ENCODE measurements at places on chromosomes 5 and 9.
A peak's percentile ranks its signal among the peaks of the same experiment; 100 is the strongest.

- DNase-seq = no peak
These were observed 100.6 kb upstream of the SELENOP start for GRCh38 chr5:42912184-42912798.

- DNase-seq = no peak
These were observed 10.4 kb downstream of the GMCL2 start for GRCh38 chr5:178176791-178177190.

DNA sequence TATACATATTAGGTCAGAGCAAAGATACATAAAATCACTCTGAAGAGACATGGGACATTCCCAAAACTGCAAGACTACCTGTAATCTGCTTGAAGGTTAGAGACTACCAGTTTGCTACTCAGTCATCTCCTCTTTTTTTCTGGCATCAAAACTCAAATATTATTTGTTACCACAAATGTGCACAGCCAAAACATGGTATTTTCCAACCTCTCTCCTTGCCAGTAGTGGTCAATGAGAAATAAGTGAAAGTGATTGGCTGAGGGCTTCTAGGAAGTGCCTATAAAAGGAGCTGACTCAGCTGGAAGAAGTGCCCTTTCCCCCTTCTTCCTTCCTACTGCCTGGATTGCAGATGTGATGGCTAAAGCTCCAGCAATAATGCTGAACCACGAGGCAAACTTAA lies 13.8 kb downstream of the GZMK start:
- DNase-seq = no peak

DNA sequence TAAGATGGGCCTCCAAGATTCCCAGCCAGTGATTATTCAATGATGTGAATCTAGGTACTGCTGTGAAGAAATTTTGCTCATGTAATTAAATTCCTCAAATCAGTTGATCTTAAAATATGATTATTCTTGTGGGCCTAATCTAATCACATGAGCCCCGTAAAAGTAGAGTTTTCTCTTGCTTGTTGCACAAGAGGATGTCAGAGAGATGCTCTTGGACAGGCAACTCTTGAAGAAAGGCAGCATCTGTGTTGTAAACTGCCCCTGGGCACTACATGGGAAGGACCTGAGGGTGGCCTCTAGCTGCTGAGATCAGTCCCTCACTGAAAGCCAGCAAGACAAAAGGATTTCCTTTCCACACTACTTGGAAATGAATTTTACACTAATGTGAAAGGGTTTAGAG lies 132.9 kb downstream of the TRPM3 start:
- no peak for DNase-seq

DNA sequence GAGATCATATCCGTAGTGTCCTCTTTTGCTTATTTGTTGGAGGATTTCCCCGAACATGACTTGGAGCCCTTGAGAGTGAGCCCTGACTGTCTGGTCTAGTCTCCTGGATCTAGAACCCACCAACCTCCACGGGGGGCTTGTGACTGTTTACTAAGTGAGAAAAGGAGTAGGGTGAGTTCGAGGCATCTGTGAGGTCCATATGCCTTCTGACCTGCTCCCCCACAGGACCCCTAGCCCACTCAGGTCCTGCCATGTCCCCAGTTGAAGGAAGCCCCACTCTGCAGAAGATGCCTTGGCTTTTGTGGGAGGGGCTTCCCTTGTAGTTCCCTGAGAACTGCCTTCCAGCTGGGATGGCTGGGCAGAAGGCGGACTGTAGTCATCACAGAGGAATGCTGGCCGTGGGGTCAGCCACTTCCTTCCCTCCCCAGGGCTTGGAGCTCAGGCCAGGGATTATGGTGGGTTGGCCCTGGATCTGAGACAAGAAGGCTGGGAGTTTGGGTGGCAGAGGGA lies 7.0 kb upstream of the IRF1 start:
- no peak for DNase-seq

GRCh38 chr5:160166069-160166972 lies 47.1 kb upstream of the PWWP2A start:
- DNase-seq = no peak

- no peak for DNase-seq
These were observed 86.0 kb downstream of the NREP start for GRCh38 chr5:111670826-111671492.

DNA sequence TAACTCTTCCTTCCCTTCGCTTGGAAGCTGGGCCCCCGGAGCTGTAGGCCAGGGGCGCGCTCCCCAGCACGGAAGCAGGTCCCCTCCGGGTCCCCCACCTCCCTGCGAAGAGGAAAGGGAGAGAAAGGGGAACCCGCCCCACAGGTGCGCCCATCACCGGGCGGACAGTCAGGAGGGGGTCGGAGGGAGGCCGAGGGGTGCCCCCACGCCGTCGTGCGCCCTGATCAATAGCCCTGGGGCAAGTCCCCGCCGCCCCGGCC lies 793 bp downstream of the AGPAT2 start:
- no peak for DNase-seq

GRCh38 chr5:138696501-138696900 lies 56.7 kb upstream of the CTNNA1 start:
- DNase-seq = no peak

GRCh38 chr5:43281840-43282658 lies 31.2 kb downstream of the HMGCS1 start:
- DNase-seq = peak; percentile 30

DNA sequence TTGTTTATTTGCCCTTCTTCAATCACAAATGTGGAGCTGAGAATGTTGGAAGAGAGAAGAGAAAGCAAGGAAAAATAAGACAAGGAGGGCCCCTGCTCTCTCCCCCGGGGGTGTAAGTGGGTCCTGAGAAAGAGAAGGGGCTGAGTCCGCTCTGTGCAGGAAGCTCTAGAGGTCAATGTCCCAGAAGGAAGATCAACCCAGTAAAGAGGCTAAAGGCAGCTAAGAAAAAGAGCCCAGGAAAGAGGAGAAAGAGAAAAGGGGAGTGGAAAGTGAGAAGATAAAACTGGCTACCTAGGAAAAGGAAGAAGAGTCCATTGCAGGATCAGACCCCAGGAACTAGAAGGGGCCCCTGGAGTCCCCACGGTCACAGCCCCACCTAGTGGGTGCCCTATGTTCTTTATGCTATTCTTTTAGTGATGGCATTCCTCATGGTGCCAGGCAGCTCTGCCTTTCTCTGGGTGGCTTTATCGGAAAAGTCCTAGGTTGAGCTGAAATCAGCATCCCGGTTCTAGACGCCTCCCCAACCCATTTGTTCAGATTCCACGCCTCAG lies 583.4 kb downstream of the ACTL7B start:
- DNase-seq = no peak

DNA sequence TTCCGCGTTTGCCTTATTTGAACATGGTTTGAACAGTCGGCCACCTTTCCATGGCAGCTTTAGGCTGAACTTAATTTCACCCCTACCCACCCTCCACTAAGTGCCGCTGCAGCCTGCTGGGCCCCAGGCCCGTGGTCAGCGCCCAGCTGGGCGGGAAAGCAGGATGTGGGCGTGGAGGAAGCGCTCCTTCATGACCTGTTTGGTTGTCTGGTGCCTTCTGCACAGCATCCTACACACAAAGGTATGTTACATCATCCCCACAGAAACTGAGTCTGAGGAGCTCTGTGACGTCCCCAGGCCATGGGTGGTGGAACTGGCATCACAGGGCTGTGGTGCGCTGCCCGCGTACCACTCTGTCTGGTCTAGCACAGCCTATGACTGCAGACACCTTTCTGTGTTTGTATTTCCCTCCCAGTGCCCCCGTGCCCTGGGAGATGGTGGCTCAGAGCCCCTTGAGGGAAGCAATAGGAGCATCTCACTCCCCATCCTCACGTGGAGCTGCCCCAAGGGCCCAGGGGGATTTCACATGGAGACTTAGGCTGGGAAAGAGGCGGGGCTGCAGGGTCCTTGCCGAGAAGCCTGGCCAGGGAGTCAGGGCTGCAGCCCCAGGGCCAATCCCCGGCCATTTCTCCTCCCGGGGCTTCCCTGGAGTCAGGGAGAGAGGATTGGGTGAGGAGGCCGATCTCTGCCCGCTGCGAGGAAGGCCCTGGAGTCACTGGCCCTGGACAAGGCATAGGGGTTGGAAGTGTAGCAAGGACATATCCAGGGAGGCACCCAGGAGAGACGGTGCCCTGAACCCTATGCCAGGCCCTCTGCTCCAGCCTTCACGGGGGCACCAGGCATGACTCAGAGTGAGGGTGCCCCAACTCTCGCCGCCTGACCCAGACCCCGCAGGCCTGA lies 37.5 kb upstream of the SUSD3 start:
- peak; percentile 21 for DNase-seq

- no peak for DNase-seq
These were observed 14.4 kb upstream of the MEIKIN start for GRCh38 chr5:131959906-131960305.

DNA sequence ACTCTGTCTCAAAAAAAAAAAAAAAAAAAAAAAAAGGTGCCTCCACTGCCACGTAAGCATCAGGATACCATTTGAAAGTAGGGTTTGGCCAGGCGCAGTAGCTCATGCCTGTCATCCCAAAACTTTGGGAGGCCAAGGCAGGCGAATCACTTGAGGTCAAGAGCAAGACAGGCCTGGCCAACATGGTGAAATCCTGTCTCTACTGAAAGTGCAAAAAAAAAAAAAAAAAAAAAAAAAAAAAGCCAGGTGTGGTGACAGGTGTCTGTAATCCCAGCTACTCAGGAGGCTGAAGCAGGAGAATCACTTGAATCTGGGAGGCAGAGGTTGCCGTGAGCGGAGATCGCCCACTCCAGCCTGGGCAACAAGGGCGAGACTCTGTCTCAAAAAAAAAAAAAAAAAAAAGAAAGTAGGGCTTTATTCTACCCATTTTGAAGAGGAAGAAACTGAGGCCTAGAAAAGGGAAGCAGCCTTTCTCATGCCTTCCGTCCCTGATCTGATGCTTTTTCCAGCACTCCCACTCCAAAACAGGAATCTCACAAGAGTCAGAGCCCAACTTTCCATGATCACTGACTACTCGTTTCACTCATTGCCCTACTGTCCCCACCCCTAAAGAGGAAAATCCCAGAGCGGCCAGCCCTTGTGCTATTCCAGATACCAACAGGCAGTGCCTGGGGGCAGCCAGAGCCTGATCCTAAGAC lies 16.3 kb upstream of the CCIN start:
- no peak for DNase-seq

GRCh38 chr9:124441291-124441690 lies 9.0 kb upstream of the ADGRD2 start:
- DNase-seq = no peak

GRCh38 chr5:134436523-134437339 lies 25.1 kb upstream of the CDKN2AIPNL start:
- DNase-seq = peak; percentile 70

- DNase-seq = no peak
These were observed 33.9 kb downstream of the UNC13B start for GRCh38 chr9:35195683-35196082.

DNA sequence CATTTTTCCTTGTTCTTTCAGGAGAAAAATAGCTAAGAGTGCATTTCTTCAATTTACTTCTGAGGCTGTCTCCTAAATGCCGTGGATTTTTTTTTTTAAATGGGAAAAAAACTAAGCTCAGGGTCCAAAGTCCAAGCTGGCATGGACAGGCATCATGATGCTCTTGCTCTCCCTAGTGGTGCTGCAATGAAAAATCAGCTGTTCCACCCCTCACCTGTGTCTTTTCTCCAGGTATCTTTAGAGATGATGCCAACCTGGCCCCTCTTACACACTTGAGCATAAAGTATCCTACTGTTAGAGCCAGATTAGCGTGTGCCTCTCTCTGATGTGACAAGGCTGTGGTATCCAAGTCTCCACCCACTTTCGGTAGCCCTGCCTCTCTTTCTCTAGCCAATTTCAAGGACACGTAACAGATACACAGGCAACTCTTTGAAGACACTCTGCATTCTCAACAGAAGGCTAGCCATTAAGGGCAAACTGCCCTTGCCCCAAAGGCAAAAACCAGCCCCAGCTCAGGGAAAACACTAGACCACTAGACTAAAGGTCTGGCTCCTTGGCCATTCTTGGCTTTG lies 208.8 kb downstream of the SAXO1 start:
- DNase-seq = no peak

GRCh38 chr9:12230708-12231107 lies 462.5 kb upstream of the TYRP1 start:
- no peak for DNase-seq

DNA sequence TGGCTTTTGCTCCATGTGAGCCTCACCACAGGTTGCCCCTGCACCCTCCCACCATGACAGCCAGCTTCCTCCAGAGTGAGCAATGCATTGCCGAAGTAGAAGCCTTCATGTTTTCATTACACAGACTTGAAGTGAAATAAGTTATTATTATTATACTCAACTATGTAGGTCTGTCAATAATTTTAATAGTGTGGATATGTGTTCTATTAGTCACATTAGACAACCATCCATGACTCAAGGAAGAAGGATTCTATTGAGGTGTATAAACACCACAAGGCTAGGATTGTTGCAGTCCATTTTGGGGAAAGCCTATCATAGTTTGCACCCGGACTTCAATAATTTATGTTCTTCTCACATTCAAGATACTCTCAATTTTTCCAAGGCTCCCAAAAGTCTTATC lies 369.5 kb downstream of the TAF11L14 start:
- DNase-seq = no peak

DNA sequence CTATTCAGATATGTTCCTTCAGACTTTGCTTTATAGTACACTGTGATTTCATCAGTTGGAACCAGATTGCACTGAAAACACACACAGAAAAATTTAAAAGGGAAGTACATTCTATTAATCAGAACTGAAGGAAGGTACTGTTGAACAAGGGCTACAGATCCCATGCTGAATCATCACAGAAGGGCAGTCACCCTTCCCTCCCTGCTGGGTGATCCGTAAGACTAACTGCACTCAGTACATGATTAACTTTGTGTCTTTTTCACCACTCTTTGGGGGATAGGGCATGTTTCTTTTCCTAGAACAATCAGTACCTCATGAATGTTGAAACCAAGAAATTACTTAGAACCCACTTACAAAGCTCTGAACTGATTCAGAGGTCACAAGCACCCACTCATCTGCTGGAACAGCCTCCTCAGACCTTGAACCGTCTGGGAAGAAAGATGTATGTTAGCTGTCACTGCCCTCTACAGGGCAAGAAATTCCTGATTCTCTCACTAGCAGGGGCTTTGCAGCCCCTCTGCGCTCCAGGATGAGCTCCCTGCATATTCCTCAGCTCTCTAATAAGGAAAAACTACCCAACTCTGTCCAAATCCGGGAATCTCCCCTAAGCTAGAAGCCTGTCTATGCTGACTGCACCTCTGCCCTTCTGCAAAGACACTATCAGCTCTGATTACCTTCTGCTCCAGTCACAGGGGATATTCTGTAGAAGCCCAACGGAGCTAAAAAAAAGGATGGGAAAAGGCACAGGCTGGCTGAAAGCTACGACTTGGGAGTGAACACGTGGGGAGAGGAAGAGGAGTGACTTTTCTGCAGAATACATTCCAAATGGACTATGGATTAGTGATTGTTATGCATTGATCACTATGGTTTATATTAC lies 51.0 kb downstream of the IARS1 start:
- no peak for DNase-seq

DNA sequence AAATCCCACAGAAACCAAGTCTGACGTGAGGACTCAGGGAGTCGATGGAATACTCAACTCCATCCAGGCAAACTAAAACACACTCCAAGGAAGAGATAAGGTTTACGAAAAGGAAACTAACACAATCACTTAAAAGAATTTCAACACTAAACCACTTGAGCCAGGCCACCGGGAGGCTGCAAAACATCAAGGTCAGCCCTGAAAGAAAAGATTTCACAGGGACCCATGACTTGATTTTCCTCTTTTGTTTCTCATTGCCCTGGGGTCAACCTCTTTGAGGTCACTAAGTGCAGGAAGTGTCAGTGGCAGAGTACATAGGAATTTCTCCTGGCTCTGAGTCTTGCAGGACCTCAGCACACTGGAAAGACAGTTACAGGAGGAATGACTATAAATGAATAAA lies 77.8 kb upstream of the TARS1 start:
- no peak for DNase-seq
